ENCODE measurements at places on chromosomes 5 and 9. TPM values are rescaled to one million over a fixed set of nuclear protein-coding genes. Genes with fewer than 3 reads are reported as not detected.

ZDHHC11 gene
- 0.36 TPM for total RNA-seq

MYOT gene
- total RNA-seq = not detected

OMD gene
- total RNA-seq = 0.33 TPM

SGCD gene
- total RNA-seq = 11.7 TPM

SCGB3A1 gene
- total RNA-seq = not detected

PPWD1 gene
- total RNA-seq = 35.2 TPM

OR1J2 gene
- not detected for total RNA-seq

EIF4EBP3 gene
- 0.74 TPM for total RNA-seq

NPR2 gene
- total RNA-seq = 21.4 TPM

FOXE1 gene
- not detected for total RNA-seq

LCN9 gene
- total RNA-seq = not detected

MARCHF3 gene
- total RNA-seq = 16.9 TPM

C9 gene
- not detected for total RNA-seq

TTF1 gene
- 10.6 TPM for total RNA-seq

SH3RF2 gene
- 6.7 TPM for total RNA-seq

FAXDC2 gene
- 17.4 TPM for total RNA-seq

MLANA gene
- not detected for total RNA-seq

ACOT12 gene
- total RNA-seq = not detected

GADD45G gene
- 6.1 TPM for total RNA-seq

CCL19 gene
- not detected for total RNA-seq

DOCK2 gene
- total RNA-seq = 4.6 TPM

THBS4 gene
- 1.5 TPM for total RNA-seq

NEUROG1 gene
- not detected for total RNA-seq

MAST4 gene
- 16.8 TPM for total RNA-seq

RASEF gene
- total RNA-seq = 0.41 TPM

DNAH5 gene
- total RNA-seq = under 0.01 TPM

LTC4S gene
- 1.5 TPM for total RNA-seq

FOXD4L3 gene
- total RNA-seq = not detected

HTR4 gene
- not detected for total RNA-seq

BNC2 gene
- 53.3 TPM for total RNA-seq

CDKN2AIPNL gene
- 36.3 TPM for total RNA-seq

UBTD2 gene
- total RNA-seq = 21.5 TPM

FCHO2 gene
- total RNA-seq = 7.4 TPM

RNF44 gene
- 3.1 TPM for total RNA-seq

AQP7 gene
- 0.09 TPM for total RNA-seq

CRHBP gene
- not detected for total RNA-seq

SH2D3C gene
- 0.18 TPM for total RNA-seq

FOXD4L4 gene
- 0.09 TPM for total RNA-seq

COMMD10 gene
- 4.7 TPM for total RNA-seq

PCDHB4 gene
- total RNA-seq = 0.65 TPM

TRMO gene
- total RNA-seq = 15.7 TPM

PCDHGA3 gene
- total RNA-seq = 1.1 TPM

EPB41L4A gene
- 0.54 TPM for total RNA-seq

KCNN2 gene
- not detected for total RNA-seq

MVB12B gene
- total RNA-seq = 3.5 TPM

SLC36A3 gene
- not detected for total RNA-seq

SOX30 gene
- total RNA-seq = not detected

NR5A1 gene
- not detected for total RNA-seq

CDC42SE2 gene
- total RNA-seq = 14.2 TPM

REEP2 gene
- 1.1 TPM for total RNA-seq

ANGPTL2 gene
- 47.5 TPM for total RNA-seq

SPINK7 gene
- total RNA-seq = not detected

SPAG8 gene
- total RNA-seq = 3.3 TPM

MYORG gene
- total RNA-seq = 1.3 TPM

NR2F1 gene
- total RNA-seq = 20.5 TPM

SLC22A4 gene
- 3.4 TPM for total RNA-seq

CCDC187 gene
- total RNA-seq = not detected
